Activated CD8-positive, alpha-beta memory T cell treated with anti-CD3 and anti-CD28 coated beads for 1 hour (primary cell): ENCODE measurements at places on chromosomes 1 and 21.

- DNase-seq: no peak
These were observed 376.9 kb downstream of the HHIPL2 start for GRCh38 chr1:222171005-222171404.

DNA sequence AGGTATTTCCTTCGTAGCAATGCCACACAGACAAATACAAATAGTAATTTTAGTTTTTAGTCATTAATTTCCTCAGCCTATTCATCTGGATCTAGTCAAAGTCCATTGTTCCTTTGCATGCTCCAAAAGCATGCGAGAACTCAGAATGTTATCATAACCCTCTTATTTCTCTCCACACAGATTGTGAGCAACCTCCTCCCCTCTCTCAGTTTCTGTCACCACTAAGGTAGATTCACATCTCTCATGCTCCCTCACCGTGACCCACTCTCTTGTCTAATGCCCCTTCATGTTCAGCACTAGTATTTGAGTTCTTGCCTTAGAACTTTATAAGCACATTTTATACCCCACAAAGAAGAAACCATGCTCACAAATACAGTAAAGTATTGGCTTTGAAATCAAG, 582.4 kb downstream of the PLA2G4A start:
- DNase-seq: no peak

GRCh38 chr1:97170300-97170699, 448.7 kb downstream of the PTBP2 start:
- no peak for DNase-seq

DNA sequence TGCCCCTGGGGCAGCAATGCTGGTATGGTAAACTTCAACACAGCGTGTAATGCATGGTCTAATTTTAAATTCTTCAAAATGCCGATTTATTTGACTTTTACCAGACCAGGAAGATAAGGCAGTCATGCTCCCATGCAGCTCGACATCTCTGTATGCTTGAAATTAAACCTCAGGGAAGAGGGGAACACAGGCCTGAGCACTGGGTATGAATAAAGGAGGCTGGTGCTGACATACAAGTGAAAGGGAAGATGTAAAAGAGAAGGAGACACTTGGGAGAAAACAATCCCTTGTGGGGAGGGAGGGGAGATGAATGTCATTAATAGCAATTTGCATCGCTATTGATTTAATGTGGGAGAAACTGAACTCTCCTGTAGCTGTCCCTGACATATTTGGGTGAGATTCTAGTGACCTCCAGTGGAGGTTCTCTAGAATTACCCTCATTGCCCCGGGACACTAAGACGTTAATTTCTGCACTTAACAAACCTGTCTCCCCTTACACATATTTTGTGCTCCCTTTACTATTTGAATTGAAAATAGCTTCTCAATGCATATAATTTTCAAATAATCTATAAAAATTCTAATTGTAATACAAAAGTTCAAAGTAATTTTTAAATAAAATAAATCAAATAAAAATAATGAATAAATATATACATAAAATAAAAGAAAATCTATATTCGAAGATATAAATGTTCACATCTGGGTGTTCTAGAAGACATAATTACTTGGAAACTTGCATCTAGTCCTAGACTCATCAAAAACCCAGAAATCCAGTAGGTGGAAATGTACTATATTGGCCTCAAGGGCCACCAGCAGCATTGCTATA, 283.1 kb downstream of the LMX1A start:
- DNase-seq: no peak

DNA sequence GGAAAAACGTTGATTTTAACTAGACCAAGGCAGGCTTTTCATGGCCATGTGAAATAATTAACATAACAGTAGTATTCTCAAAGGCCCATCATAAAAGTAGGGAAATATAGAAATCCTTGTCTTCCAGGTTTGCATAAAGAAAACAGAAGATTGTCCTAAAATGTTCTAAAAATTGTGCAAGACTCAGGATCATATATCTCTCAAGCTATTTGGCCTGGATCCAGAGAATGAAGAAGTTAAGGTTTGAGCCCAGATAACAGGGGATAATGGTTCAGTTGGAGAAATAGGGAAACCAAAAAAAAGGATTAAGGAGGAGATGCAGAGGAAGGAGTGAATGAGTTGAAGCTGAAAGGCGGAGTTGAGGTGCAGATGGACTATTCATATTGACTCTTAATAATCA, 555.5 kb upstream of the NR5A2 start:
- no peak for DNase-seq

DNA sequence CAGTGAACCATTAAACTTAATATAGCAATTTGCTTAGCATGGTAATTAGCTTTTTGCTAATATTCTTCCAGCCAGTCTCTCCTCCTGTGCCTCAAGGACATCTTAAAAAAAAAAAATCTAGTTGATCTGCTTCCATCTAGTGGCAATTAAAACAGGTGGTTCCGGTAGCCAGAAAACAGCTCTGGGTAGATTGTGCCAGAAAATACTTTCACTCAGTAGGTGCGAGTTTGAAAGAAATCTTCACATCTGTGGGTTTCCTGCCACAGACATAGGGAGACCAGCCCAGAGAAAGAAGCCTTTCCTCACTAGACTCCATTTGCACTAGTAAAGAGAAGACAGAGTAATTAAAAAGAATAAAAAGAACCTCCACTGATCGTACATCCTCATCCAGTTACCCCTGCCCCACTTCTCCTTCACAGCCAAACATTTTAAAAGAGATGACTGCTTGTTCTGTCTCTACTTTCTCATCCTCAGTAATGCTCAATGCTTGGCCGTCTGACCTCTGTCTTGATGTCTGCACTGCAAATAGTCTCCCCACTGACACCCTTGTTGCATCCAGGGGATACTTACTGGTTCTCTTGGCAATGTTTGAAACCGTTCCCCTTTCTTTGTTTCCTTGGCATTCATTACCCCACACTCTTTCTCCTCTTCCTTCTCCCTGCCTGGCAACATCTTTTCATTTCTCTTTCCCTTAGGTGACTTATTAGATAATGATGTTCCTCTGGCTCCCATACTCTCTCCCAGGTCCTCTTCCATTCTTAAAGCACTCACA, 16.9 kb downstream of the SELL start:
- no peak for DNase-seq

DNA sequence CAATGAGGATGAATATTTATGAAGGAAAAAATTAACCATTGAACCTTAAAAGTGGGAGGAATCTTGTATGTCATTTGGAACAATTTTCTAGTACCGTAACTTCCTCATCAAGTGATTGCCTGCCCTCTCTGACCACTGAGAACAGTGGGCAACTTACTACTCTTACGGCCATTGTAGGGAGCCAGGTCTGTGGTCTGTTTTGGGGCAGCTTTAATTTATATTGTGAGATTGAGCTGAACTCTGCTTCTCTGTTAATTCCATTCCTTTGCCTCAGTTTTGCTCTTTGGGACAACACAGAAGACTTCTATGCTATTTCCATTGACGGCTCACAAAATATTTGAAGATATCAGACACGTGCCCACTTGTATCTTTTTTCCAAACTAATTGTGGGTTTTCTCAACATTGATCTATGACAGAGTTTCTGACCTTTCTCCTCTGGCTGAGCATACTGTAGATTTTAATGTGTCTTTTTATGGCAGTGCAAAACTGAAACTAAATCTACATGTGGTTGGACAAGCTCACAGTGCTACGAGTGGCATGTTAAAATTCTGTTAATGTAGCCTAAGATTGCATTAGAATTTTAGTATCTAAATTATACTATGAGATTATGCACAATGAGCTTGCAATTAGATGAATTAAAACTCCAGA, 27.8 kb upstream of the ZNF281 start:
- no peak for DNase-seq

DNA sequence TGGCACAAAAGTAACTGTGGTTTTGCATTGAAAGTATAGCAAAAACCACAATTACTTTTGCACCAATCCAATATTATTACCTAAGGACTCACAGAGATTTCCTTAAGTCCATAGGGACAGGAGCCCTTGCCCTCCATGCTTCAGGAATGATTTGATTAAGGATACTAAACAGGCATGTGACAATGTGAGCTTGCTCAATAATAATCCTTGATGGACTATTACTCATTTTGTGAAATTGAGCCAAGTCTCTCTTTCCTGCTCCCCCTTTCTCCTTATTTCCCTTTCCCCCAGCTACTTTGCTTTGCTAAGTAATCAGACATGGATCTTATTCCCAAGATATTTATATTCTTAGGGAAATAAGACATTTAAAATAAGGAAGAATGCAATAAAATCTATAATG, 21.6 kb upstream of the RGL1 start:
- no peak for DNase-seq

DNA sequence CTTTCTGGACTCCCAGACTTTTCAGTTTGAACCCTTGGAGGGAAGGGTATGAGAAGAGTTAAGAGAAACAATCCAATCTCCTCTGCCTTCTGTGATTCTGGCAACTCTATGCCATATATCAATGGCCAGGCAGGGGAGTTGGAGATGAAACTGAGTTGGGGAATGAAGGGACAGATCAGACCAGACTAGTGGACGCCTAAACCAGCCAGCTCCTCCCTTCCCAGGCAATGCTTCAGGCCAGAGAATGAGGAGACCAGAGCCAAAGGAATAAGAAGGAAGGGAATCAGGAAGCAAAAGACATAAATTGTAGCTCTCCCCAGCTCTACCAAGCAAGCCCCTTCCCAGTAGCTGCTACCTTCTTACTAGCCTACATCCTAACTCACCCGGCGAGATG, 22.7 kb downstream of the PLEKHA6 start:
- no peak for DNase-seq

GRCh38 chr1:99727575-99728185, 38.8 kb downstream of the FRRS1 start:
- DNase-seq: no peak

DNA sequence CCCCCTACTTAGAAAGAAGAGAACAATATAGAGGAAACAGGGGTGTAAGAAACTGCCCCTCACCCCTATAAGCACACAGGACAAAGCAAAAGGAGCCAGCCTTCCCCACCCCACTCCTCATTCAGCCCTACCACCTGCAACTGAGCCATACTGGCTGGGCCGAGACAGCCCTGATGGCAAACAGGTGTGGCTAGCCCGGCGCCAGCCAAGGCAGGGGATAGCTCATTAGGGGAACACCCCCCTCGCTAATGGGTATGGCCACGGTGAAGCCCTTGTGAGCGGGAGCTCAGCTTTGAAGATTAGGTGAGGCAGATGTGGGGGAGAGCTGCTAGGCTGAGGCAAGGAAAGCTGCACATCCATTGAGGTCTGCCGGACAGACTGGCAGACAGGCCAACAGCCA, 65.5 kb downstream of the ERI3 start:
- no peak for DNase-seq

DNA sequence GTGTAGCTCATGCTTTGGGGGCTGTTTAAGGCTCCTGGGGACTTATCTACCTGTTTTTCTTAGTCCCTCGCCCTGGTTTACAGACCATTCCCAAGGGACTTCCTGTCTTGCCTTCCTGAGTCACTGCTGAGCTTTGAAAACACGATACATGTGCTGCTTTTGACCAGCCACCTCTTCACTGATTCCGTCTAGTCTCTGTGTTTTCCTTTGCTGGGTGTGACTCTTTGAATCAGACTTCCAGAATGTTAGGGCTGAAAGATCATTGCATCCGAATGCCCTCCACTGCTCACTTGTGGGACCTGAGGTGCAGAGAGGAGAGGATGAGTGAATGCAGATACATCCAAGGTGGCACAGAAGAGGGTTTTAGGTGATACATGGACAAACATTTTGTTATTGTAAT, 35.4 kb upstream of the CITED4 start:
- DNase-seq: no peak

GRCh38 chr1:89971600-89971999, 23.3 kb upstream of the ZNF326 start:
- no peak for DNase-seq

DNA sequence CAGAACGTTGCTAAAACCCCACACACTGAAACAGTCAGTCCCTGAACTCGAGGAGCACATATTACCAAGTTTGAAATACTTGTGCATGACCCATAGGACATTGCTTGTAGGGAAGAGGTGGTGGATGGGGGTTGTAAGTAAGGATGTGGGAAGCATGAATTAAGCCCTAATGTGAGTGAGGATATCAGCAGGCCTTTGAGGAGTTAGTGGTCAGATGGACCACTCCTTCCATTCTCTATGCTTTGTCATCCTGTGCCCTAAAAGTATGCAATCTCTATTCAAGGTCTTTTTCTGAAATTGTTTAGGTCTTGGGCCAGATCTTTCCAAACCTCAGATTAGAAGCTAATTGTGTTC, 70.9 kb upstream of the SAMSN1 start:
- DNase-seq: no peak

DNA sequence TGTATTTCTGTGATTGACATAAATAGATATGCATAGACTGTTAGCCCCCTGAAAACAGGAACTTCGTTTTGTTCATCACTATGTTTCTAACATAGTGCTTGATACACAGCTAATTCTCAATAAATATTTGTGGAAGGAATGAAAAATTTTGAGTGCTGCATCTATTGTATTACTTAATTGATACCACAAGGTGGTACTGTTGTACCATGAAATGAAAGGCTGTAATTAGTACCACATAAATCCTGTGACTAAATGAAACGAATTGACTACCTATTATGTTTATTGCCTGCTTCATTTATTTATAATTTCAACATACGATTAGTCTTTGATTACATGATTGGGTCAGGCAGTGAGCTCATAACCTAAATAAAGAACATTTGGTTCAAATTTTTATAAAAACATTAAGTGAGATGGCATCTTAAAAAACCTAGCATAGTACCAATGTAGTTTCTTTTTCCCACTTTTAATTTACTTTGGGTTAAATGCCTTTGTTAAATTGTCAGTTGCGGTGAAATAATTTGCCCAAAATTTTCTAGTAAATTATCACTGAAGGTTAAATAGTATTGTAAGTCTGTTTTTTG, 15.0 kb upstream of the TGFB2 start:
- DNase-seq: no peak

- no peak for DNase-seq
These were observed 679 bp downstream of the ABL2 start for GRCh38 chr1:179228783-179229213.

DNA sequence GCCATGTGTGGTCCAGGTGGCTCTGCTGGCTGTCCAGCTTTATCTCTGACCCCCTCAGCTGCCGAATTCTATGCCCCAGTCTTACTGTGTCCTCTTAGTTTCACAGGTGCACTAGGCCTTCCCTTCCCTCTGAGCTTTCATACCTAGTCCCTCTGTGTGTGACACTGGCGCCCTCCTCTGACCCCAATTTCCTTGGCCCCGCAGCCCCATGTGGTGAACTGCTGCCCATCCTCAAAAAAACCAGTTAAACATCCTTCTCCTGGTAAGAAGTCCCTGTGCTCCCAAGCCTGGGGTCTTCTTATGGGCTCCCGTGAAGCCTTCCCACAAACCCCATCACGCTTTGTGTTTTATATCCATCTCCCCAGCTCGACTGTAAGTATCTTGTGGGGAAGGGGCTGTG, 93.9 kb upstream of the TSPAN2 start:
- no peak for DNase-seq

DNA sequence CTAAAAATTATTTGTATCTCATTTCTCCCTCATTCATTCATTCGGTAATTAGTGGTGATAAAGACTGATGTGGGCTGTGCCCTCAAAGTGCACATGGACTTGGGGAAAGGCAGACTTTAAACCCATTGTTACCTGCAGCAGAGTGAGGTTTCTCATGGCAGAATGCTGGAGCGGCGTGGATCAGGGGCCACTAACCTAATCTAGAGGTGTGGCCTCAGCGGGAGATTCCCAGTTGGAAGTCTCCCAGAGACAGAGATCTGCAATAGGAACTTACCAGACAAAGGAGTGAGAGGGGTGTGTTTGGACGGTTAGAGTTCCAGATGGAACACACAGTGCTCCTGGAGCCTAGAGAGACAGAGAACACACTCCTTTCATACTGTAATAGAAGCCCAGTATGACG, 73.5 kb downstream of the VPS26C start:
- DNase-seq: no peak
